Activated CD8-positive, alpha-beta memory T cell treated with anti-CD3 and anti-CD28 coated beads for 48 hours (primary cell): ENCODE measurements at places on chromosomes 4 and X.

DNA sequence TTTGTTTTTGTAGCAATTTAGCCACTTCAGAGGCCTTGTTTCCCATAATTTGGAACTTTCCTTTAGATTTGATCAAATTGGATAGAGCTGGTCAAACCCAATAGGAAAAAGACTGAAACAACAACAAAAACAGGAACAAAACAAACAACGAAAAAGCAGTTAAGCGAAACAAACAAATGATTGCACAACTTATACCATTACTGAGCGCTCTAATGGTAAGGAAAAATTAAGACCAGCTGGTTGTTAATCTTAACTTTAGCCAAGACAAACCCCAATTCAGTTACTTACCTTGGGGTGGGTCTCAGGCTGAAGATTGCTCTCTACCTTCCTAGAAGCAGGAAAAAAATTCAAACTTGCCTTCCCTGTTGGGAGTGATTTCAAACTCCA lies 38.3 kb downstream of the SPCS3 start:
- DNase-seq = no peak

DNA sequence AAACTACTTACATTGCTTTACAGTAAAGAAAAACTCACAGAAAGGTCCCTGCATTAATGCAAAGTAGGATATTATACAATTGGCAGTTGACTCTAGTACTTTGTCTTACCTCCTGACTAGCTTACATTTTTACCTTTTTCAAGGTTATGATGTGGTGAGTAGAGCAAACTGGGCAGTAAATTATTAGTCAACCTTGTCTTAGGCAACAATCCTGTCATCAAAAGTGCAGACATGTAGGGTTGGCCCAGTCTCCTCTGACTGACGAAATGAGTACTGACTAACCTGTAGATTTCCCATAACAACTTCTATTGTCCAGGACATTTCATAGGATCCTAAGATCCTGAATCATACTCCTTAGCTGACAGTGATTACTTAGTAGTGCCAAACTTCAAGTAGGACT lies 142.0 kb upstream of the NUDT6 start:
- no peak for DNase-seq

- no peak for DNase-seq
Measured at GRCh38 chr4:6153874-6154273, 46.5 kb downstream of the JAKMIP1 start.

- no peak for DNase-seq
Measured at GRCh38 chrX:103171353-103171752, 43.6 kb upstream of the BEX4 start.

- no peak for DNase-seq
Measured at GRCh38 chr4:82484996-82485783, 54.8 kb downstream of the ENOPH1 start.

GRCh38 chr4:164648849-164649212 lies 105.1 kb upstream of the SMIM31 start:
- DNase-seq = no peak

DNA sequence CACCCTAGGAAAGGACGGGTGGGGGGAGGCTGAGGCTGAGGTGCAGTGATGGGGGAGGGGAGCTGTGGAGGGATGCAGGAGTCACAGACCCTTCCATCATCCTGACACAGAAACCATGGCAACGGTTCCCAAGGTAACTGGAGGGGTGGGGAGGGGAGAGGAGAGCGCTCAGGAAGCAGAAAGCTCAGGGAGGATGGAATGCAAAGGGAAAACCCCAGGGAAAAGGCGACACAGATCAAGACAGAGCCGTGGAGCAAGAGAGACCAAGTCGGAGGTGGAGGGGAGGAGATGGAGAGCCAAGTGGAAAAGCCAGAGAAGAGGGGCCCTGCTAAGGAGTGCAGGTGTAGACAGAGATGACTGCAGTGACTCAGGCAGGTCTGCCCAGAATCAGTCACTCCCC lies 14.5 kb downstream of the L1CAM start:
- no peak for DNase-seq

DNA sequence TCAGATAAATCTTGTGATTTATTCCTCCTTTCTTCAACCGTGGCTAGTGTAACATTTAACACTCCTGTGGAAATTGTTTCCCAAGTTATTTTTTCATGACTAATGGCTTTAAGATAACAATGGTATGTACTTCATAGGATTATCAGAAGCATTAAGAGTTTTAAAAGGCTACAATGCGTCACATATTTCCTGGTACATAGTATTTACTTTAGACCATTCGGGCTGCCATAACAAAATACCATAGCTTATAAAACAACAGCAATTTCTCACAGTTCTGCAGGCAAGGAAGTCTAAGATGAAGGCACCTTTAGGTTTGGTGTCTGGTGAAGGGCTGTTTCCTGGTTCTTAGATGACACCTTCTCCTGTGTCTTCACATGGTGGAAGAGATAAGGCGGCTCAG lies 158.6 kb downstream of the PAPSS1 start:
- DNase-seq = no peak

DNA sequence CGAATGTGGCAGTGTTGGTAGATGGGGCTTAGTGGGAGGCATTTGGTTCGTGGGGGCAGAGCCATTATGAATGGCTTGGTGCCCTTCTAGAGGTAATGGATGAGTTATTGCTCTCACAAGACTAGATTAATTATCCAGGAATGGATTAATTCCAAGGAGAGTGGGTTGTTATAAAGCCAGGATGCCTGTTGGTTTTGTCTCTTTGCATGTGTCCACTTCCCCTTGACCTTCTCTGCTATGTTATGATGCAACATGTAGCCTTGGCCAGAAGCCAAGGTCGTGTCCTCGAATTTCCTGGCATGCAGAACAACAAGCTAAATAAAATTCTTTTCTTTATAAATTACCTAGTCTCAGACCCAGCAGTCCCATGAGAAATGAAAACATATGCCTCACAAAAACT lies 111.2 kb upstream of the PLS3 start:
- no peak for DNase-seq

DNA sequence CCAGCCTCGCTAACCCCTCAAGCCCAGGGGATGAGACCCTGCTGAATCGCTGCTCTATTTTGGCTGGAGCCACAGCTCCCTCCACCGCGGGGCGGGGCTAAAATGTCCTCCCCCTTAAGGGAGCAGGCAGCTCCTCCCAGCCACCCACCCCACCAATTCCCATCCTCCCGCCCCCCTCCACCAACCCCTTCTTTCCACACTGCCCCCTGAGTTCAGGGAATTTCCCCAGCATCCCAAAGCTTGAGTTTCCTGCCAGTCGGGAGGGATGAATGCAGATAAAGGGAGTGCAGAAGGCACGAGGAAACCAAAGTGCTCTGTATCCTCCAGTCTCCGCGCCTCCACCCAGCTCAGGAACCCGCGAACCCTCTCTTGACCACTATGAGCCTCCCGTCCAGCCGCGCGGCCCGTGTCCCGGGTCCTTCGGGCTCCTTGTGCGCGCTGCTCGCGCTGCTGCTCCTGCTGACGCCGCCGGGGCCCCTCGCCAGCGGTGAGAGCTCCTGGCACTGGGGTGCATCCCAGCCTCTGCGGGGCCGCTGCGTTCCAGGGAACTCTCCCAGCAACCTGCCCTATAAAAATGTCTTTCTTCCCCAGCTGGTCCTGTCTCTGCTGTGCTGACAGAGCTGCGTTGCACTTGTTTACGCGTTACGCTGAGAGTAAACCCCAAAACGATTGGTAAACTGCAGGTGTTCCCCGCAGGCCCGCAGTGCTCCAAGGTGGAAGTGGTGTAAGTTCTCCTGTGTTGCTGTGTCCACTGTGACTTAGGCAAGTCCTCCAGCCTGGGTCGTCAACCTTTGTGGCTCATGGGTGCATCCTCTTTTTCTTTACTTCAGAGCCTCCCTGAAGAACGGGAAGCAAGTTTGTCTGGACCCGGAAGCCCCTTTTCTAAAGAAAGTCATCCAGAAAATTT lies at the start of gene CXCL6:
Gene CXCL6 (plus strand): TSS at position 306 of the 907 bp plus-strand sequence. CDS start 73 bp downstream, at position 379.
- no peak for DNase-seq

GRCh38 chrX:155169881-155170280 lies 46.4 kb upstream of the VBP1 start:
- no peak for DNase-seq
